HTR-8/SVneo (cell line): ENCODE measurements at places on chromosomes 11 and 22.
A peak's percentile ranks its signal among the peaks of the same experiment; 100 is the strongest.

DNA sequence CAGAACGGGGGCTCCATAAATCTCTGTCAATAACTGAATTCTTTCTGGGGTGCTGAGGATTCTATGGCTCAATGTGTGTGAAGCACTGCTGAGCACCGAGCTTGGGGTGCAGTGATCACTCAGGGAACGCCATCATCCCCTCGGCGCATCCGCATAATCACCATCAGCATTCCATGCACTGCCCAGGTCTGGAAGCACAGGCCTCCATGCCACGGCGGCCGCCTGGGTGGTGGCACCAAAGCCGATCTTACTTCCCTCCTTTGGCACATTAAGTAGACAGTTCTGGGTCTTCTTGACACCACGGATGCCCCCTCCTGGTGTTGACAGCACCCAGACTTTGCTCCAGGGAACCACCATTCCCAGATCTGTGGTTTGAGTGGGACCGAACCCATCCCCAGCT, 15.6 kb downstream of the LTO1 start:
- DNase-seq, result no peak

DNA sequence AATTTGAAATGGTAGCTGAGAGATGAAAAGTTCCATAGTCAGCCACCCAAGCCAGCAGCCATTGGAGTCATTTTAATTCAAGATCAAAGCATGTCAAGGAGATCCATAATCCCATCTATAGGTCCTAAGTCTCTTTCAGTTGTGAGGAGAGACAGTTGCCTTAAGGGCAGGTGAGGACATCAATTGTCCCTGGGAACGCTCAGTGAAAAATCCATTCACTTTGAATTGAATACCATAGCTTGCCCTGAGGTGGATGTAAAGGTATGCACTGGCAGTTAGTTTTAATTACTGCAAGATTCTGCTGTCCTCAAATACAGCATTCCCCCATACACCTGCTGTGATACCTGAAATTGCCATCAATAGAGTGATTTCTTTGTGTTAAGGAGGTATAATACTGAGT, 25.3 kb upstream of the TBCEL start:
- DNase-seq, result no peak

- no peak for DNase-seq
Observed at GRCh38 chr11:6440906-6441358, at the start of gene HPX. HPX (minus strand) TSS chr11:6440987; CDS start chr11:6440963, 24 bp downstream.

DNA sequence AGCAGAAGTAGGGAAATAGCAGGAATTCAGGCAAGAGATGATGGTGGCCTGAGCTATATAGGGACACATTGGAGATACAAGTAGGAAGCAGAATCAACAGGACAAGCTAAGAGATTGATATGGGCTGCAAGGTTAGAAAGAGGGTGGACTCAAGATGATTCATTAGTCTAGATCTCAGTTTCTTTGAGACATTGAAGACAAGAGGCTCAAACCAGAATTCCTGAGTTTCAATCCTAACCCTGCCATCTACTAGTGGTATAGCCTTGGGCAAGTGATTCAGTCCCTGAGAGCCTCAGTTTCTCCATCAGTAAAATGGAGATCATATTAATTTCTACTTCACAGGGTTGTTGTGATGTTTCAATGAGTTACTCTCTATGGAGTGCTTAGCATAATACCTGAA, 53.1 kb upstream of the NAV2 start:
- no peak for DNase-seq

GRCh38 chr11:130512662-130513061, 64.2 kb downstream of the ADAMTS15 start:
- no peak for DNase-seq

DNA sequence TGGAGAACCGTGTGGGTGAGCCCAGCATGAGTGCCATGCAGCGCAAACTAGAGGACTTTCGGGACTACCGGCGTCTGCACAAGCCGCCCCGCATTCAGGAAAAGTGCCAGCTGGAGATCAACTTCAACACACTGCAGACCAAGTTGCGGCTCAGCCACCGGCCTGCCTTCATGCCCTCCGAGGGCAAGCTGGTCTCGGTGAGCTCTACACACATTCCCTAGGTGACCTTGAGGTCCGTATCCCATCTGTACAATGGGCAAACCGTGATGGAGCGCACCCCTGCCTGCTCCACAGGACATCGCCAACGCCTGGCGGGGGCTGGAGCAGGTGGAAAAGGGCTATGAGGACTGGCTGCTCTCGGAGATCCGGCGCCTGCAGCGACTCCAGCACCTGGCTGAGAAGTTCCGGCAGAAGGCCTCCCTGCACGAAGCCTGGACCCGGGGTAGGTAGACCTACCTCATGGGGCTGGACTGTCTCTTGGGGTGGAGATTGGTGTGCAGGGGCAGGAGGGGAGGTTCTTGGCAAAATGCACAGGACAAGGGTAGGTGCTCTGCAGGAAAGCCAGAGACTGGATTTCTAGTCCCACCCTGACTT, 10.6 kb downstream of the CTSF start:
- DNase-seq, result no peak

DNA sequence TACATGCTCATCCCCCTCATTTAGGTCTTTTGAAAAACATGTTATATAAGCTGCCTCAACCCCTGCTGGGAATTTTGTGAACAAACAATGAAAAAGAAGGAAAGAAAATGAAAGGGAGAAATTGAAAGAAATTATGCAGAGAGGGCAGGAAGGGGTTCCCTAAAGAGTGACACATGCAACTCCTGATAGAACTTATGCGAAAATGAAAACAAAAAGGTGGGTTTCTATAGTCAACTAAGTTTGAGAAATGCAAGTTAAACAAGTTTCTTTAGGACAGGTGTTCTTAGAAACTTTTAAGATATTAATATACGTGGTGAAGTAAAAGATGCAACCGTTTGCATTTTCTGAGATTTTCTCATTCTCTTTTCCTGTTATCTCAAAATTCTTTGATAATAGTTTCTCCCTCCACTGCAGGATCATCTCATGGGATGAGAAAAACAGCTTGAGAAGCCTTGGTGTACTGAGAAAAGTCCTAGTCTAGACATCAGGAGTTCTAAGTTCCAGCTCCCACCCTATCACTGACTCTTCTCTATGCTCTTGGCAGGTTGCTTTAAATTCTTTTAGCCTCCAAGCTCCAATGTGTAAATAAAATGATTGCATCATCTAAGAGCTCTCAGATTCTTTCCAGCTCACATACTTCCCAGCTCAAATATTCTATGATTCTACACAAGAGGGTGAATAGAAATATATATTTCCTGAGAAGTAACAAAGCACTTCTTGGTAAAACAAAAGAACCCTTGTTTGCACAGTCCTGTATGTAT, 109.2 kb downstream of the FAM76B start:
- DNase-seq, result no peak

DNA sequence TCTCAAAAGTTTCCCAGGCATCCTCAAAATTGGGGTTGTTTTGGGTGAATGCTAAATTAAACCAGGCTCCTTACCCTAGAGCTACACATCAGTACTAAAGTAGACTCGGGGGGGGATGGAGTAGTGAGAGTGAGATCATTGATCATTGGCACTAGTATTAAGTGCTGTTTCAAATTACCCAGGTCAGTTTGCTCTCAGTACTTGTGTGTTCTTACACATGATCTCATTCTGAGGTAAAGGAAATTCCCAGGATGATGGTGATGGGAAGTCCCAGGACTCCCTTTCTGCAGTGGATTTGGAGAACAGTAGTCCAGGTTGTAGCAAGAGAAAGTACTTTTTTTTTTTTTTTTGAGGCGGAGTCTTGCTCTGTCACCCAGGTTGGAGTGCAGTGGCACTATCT, 12.5 kb downstream of the RBM4 start:
- DNase-seq, result peak; percentile 24

- no peak for DNase-seq
Observed at GRCh38 chr22:37951305-37951704, 2.1 kb downstream of the C22orf23 start.

DNA sequence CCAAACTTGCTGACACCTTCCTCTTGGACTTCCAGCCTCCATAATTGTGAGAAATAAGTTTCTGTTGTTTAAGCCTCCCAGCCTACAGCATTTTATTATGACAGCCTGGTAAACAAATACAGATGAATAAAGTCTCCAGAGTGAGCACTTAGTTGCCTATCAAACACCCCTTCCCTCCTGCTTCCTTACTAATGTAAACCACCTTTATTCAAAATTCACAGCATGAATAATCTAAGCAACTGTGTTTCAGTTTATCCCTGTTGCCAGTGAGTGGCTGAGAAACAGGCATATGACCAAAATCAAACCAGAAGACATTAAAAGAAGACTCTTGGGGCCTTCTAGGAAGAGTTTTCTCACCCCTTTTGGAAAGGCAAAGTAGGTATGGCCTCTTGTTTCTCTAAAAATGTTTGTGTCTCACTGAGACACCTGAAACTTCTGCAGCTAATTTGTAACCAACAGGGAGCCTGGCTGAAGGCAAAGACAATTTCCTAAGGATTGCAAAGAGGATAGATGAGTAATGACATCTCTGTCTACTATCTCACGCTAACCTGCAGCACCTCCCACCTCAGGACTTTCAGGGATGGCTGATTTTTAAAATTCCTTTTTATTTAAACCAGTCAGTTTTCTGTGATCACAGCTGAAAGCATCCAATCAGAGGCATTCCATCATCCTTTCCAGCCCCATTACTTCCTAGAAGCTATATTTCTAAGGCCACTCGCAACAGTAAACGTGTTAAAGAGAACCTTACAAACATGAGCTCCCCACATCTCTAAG, 61.4 kb upstream of the LRRC55 start:
- DNase-seq, result no peak

GRCh38 chr22:30837531-30837930, 131.0 kb downstream of the MORC2 start:
- no peak for DNase-seq

GRCh38 chr11:78158987-78159652, 19.7 kb upstream of the ALG8 start:
- no peak for DNase-seq

DNA sequence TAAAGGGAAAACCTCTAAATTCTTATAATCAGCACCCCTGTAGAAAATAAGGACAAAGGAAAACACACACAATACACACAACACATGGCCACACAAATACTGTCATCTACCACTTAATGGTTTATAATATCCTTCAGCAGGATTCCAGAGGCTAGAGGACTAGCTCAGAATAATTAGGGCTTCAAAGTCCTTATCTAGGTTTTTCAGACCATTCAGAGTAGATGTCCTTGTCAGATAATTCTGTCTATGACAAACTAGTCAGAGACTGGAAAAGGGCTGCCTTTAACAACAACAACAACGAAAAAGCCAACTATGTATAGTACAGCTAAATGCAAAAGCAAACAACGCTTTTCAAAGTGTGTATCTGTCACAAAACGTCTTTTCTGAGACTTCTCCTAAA, 456.5 kb upstream of the CNTN5 start:
- DNase-seq, result no peak

DNA sequence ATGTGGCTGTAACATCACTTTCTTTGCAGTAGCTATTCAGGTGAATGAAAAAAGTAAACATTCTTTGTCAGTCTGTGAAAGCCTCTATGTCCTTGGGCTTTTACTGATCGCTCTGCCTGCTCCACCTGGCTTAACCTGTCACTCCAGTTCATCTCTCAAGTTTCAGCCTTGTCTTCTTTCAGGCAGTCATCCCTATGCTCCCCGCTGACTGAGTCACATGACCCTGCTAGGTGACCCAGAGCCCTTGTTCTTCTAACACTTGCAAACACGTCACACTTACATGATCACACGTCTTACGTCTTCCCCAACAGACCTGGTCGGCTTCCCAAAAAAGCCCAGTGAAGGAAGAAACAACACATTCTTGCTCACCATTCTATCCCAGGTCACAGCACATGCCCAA, 499.3 kb upstream of the TENM4 start:
- DNase-seq, result no peak

- DNase-seq, result peak; percentile 34
Observed at GRCh38 chr11:35412285-35412684, 7.1 kb downstream of the SLC1A2 start.

DNA sequence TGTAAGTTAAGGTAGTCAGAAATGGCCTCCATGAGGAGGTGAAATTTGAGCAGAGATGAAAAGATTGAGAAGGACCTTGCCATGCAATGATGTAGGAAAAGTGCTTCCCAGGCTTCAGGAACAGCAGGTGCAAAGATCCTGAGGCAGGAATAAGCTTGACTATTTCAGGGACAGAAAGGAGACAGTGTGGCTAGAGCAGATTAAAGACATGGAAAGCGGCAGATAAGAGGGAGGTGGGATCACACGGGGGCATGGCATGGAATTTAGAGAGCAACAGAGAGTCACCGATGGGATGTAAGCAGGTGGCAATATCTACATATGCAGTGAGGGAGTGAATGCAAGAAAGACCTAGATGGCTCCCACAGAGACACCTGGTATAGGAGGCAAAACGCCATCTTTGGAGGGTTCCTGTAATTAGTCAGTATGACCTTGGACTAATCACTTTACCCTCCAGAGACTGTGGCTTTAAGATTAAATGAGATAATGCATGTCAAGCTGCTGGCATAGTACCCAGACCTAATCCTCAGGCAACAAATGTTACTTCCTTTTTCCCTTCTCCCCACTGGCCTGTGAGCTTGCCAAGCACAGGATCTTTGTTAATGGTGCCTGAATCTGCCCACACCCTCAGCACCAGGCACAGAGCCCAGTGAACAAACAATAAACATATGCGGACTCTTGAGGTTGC, 24.6 kb upstream of the ACER3 start:
- DNase-seq, result no peak

DNA sequence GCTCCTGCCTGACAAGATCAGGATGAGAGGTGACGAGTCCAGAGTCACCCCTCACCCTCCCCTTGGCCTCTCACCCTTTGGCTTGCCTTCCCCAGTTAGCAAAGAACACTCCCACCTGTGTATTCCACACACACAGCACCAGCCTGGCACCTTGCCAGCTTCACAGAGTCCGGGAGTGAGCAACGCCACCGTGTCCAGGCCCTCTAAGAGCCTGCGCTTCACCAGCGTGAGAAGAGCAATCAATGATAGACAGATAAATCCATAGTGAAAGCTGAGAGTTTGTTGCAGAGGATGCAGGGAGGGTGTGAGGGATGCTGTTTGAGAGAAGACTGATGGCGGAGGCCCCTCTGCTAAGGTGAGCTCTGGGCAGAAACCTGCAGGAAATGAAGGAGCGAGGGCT, 404.5 kb downstream of the LARGE1 start:
- DNase-seq, result no peak

GRCh38 chr22:29798318-29798717, 31.1 kb downstream of the UQCR10 start:
- DNase-seq, result no peak

- DNase-seq, result no peak
Observed at GRCh38 chr11:109785714-109786113, 307.5 kb upstream of the ZC3H12C start.

- no peak for DNase-seq
Observed at GRCh38 chr11:112590764-112591163, 330.1 kb upstream of the PLET1 start.

DNA sequence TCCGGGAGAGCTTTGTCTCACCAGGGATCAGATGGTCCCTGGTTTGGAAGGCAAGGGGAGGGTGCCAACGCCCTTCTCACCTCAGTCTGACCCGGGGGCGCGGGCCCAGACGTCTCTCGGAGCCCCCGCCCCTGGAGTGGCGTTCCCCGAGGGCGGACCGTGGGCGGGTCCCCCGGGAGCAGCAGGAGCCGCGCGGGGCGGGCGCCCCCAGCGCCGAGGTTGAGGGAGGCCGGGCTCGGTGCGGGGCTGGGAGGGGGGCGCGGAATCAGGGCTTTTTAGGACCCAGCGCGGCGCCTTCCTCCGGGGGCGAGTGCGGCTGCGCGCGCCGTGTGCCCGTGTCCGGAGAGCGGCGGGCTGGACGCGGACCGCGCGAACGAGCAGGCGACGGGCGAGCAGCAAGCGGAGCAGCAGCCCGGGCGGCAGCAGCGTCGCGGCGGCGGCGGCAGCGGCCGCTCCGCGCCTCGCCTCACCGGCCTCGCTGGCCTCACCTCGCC, at the start of gene KCNC1:
Gene KCNC1 (plus strand): TSS at position 364 of the 494 bp plus-strand sequence. CDS start 1,222 bp downstream, outside the sequence.
- DNase-seq, result peak; percentile 44
